ENCODE measurements at places on chromosomes 2 and 18. TPM values are rescaled to one million over a fixed set of nuclear protein-coding genes. Genes with fewer than 3 reads are reported as not detected.

The OR6B2 gene
- total RNA-seq = not detected

DNA sequence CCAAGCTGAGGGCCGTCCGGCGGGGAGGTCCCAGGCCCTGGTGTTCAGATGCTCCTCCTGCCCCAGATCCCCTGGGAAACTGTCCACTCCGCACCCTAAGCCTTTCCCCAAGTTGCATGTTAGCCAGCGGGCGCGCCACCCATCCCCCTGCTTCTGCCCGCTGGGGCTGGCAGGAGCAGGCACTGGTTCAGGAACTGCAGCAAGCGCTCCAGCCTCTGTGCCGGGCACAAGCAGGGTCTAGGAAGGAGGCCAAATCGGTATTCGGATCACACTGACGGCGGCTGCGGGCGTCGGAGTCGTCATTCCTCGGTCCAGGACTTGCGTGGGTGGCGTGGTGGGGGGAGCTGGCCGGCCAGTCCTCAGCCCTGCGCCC is 53.7 kb downstream of the FAM168B start:
- no peaks in the 10 kb centered on the region for H3K27me3 ChIP-seq
- no peak overlapping the region for H3K27ac ChIP-seq
- DNase-seq = no peak

DNA sequence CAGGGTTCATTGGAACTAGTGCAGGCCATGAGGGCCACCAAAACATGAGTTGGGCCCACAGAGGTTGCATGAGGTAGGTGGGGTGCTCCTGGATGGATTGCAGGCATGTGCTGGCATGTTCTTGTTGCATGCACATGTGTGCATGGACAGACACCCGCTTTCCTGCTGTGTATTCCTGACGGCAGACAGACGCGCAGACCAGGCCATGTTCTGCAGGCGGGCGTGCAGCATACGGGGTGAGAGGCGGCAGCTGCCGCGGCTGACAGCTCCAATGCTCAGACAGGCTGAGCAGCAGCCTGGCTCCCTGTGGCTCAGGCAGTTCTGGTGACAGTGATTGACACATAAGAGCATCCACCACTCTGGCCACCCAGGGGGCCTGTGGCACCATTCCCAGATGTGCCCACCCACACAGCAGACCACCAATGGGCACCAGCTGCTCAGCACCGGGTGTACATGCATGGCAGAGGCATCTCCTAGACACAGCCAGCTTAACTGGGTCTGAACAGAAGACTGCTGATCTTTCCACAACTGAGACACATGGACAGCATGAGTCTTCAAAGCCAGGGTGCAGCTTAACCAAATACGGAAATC is 21.2 kb downstream of the HS1BP3 start:
- DNase-seq = no peak
- peak overlapping the region; percentile 90 for H3K27ac ChIP-seq
- no peaks in the 10 kb centered on the region for H3K27me3 ChIP-seq

DNA sequence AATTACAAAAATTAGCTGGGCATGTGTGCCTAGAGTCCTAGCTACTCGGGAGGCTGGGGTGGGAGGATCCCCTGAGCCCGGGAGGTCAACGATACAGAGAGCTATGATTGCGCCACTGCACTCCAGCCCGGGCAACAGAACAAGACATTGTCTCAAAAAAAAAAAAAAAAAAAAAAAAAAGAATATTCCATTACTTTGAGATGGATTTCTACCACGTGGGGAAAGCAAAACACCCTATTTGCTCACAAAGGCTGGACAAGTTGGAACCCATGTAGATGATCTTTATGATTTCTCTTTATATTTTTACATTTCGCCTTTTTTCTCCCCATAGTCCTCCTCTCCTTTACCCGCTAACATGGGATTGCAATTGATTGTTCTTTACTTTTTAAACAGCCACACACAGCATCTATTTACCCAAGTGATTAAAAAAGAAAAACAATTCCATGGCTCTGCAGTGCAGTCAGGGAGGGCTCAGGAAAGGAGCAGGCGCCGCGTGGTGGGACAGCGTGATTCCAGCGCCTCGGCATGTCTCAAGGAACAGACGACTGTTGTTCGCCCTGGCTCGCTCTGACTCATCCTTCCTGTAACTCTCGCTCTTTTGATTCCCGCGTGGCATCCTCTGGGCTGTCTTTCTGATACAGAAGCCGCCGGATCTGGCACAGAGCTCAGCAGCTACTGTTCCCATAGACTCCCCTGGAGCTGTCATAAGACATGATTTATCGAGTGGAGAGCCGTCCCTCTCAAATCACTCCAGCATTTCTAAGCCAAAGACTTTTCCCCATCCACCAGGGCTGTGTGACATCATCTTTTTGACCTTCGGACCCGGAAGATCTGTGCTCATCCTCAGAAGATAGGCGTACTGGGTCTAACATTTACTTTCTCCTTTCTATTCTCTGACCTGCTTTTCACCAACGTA is 230.4 kb upstream of the AGAP1 start:
- no peak overlapping the region for H3K4me3 ChIP-seq
- H3K27ac ChIP-seq = no peak overlapping the region
- no peak for DNase-seq
- H3K4me1 ChIP-seq = no peaks in the 10 kb centered on the region
